ENCODE measurements at places on chromosomes 4 and X. TPM values are rescaled to one million over a fixed set of nuclear protein-coding genes. Genes with fewer than 3 reads are reported as not detected.

- no peak for DNase-seq
Measured at GRCh38 chr4:39541987-39542610, 14.9 kb upstream of the UGDH start.

DNA sequence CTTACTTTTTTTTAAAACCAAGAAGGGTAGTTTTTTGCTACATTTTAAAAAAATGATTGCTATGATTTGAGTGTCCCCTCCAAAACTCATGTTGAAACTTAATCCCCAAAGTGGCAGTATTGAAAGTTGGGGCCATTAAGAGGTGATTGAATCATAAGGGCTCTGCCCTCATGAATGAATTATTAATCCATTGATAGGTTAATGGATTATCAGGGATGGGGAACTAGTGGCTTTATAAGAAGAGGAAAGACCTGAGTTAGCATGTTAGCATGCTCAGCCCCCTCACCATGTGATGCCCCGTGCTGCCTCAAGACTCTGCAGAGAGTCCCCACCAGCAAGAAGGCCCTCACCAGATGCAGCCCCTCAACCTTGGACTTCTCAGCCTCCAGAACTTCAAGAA, 31.0 kb downstream of the SMIM43 start:
- DNase-seq, result no peak

YY2 gene
- total RNA-seq, result 1.4 TPM

DNA sequence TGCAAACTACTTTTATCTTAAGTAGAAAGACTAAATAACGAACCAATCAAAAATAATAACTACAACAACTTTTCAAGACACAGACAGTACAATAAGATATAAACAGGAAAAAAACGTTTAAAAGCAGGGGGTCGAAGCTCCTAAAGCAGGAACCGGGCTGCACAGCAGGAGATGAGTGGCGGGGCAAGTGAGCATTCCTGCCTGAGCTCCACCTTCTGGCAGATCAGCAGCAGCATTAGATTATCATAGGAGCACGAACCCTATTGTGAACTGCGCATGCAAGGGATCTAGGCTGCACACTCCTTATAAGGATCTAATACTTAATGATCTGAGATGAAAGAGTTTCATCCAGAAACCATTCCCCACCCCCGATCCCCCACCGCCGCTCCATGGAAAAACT, 146.2 kb downstream of the TEX11 start:
- DNase-seq, result no peak

DNA sequence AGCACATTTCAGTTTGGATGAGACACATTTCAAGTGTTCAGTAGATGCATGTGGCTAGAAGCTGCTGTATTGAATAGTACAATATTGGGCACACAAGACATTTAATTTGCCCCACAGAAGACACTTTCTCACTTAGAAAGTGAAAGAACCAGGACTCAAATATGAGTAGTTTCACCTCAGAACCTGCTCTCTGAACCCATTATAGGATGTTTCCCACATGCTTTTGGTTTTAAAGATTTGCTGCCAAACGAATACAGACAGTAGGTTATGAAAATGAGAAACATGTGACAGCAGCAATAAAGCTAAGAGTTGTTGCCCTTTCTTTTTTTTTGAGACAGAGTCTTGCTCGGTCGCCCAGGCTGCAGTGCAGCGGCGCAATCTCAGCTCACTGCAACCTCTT, 32.3 kb downstream of the C4orf54 start:
- DNase-seq, result no peak

DNA sequence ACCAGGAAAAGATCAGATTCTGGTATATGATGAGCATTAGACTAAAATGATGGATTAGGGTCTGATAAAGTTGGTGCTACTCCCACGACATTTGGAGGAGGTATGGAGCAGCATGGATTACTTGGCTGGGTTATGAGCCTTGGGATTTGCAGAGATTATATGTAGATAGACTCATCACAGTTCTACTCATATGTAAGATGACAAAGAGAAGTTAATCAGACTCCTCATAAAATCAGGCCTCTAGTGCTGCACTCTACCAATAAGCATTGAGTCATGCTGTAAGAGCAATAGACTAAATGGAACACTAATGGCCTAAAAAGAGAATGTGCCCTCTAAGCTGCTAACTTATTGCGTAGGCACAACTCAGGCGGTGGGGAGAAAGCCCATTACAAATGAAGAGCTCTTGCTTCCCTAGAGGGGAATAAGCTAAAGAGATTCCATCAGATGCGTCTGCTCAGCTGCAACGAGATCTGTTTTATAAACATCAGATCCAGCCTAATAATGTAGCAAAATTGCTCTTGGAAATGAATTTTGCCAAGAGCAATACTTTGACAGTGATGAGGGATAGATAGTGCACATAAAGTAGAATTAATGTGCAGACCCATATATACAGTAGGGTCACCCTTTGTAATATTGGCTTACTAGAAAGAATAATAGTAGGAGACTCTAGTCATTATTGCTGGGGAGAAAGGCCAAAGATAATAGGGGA, 17.5 kb downstream of the LIAS start:
- no peak for DNase-seq

TMPRSS11B gene
- not detected for total RNA-seq

- DNase-seq, result no peak
Measured at GRCh38 chr4:163537114-163537513, 42.6 kb downstream of the TMA16 start.

GRCh38 chr4:80072228-80072743, 743 bp downstream of the ANTXR2 start:
- DNase-seq, result peak; percentile 60

DNA sequence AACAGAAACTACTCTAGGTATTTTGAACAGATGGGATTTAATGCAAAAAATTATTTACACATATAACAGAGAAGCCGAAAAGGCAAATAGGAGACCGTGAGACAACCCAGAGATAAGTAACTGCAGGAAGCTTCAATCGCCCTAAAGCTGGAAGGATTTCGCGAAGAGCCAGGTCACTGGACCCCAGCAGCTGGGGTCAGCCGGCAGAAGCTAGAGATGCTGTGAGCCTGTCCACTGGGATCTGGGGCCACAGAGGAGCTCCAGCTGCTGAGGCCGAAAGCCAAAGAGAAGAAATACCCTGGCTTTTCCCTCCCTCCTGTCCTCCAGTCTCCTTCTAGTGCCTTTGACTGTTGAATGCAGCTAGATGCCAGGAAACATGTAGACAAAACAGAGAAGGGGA, 192.8 kb upstream of the BCOR start:
- no peak for DNase-seq

- DNase-seq, result no peak
Measured at GRCh38 chr4:142418697-142419096, 427.4 kb downstream of the INPP4B start.

FAM199X gene
- 14.0 TPM for total RNA-seq

DNA sequence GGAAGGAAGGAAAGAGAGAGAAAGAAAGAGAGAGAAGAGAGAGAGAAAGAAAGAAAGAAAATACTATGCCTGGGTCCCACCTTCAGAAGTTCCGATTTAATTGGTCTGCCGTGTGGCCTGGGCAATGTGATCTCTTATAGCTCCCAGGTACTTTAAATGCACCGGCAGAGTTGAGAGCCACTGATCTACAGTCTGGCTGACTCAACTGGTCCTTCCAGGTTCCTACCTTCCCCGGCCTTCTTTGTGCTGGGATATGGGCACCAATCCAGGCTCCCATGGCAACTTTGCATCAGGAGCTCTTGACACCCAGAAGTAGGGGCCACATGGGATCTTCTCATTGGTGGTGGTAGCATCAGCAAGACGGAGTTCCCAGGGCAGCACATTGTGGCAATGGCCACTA, 186.5 kb upstream of the ATP6AP2 start:
- no peak for DNase-seq

- DNase-seq, result no peak
Measured at GRCh38 chr4:130146773-130147172, 1050.8 kb downstream of the C4orf33 start.

DNA sequence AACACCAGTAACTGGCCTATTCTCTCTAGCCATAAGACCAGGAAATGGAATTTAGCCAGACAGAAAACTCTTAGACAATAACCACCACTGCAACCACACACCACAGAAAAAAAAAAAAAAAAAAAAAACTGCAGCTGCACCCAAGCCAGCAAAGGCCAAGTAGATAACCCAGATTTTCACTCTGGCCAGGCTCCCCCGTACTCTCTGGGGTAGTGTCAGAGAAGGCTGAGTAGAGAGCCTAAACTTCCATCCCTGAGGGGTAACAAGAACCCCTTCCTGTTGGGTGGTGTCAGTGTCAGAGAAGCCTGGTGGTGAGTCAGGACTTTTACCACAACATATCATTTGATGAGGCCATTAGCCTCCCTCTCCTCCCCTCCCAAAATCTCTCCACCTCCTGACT, 5.6 kb upstream of the DLG3 start:
- DNase-seq, result no peak

DNA sequence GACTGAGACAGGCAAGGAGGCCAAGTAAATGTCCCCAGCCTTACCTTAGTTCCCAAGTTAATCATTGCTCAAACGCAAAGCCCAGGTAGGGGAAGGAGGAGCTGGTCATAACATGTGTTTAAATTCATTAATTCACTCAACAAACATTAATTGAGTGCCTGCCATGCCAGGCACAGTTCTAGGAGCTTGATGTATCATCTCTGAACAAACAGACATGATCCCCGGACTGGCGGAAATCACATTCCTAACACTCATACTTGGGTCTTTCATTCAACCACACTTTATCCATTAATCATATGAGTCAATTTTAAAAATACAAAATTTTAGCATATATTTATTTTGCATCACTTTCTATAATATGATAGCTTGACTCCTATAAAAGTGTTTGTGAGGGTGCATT, 335.3 kb upstream of the NOCT start:
- no peak for DNase-seq

STARD8 gene
- total RNA-seq, result 0.85 TPM

- no peak for DNase-seq
Measured at GRCh38 chr4:3387154-3387942, 54.4 kb upstream of the HGFAC start.

GRCh38 chr4:52861879-52862616, at the start of gene RASL11B:
RASL11B (plus strand) TSS chr4:52862317; CDS start chr4:52862508, 191 bp downstream.
- DNase-seq, result peak; percentile 94

GRCh38 chr4:86043755-86044592, 315.9 kb downstream of the MAPK10 start:
- no peak for DNase-seq

PPM1K gene
- 82.7 TPM for total RNA-seq

NR3C2 gene
- total RNA-seq, result 19.5 TPM

GRCh38 chr4:173420324-173420752, 21.4 kb upstream of the SCRG1 start:
- no peak for DNase-seq

- peak; percentile 20 for DNase-seq
Measured at GRCh38 chr4:3252831-3253641, 4.1 kb downstream of the MSANTD1 start.

- DNase-seq, result no peak
Measured at GRCh38 chr4:3716631-3717235, 49.5 kb upstream of the ADRA2C start.

GPRASP2 gene
- total RNA-seq, result 0.89 TPM

DNA sequence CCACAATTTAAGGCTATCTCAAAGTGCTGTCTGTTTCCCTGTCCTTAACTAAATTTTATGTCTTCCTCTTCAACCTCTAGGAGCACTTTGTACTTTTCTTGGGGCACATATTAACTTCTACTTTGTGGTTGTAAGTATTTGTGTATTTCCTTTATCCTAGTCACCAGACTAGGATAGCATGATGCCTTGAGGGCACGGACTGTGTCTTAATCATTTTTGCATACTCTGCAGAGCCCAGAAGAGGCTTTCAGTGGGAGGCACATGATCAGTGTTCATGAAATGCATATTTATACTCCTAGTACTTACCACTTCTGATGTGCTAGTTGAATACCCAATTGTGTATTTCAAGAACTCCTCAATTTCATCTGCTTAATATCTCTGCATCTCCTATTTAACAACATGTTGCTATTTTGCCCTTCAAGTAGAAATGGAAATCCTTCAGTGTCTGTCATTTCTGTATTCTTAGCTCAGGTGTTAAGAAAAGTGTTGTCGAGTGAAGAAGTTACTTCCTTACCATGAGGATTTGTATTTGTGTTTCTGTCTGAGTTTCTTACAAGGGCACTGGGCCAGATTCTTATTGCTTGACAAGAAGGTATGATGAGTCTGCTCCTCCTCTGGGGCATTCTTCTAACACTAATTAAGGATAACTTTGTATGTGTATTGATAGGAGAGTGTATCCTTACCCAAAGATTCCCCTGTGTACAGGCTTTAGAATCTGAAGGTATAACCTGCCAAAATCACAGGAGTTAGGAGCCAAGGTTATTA, 28.3 kb upstream of the PGRMC2 start:
- DNase-seq, result no peak

- no peak for DNase-seq
Measured at GRCh38 chr4:61461956-61462355, 261.8 kb downstream of the ADGRL3 start.

GRCh38 chr4:48722509-48723446, 57.3 kb downstream of the FRYL start:
- no peak for DNase-seq

FATE1 gene
- not detected for total RNA-seq

GRCh38 chr4:24613502-24613901, 29.1 kb upstream of the DHX15 start:
- no peak for DNase-seq

- no peak for DNase-seq
Measured at GRCh38 chrX:150696331-150696730, 3.1 kb downstream of the MTMR1 start.

- no peak for DNase-seq
Measured at GRCh38 chr4:172207886-172208285, 394.7 kb downstream of the GALNTL6 start.

- DNase-seq, result no peak
Measured at GRCh38 chrX:97845451-97845850, 961.7 kb downstream of the RPA4 start.

DNA sequence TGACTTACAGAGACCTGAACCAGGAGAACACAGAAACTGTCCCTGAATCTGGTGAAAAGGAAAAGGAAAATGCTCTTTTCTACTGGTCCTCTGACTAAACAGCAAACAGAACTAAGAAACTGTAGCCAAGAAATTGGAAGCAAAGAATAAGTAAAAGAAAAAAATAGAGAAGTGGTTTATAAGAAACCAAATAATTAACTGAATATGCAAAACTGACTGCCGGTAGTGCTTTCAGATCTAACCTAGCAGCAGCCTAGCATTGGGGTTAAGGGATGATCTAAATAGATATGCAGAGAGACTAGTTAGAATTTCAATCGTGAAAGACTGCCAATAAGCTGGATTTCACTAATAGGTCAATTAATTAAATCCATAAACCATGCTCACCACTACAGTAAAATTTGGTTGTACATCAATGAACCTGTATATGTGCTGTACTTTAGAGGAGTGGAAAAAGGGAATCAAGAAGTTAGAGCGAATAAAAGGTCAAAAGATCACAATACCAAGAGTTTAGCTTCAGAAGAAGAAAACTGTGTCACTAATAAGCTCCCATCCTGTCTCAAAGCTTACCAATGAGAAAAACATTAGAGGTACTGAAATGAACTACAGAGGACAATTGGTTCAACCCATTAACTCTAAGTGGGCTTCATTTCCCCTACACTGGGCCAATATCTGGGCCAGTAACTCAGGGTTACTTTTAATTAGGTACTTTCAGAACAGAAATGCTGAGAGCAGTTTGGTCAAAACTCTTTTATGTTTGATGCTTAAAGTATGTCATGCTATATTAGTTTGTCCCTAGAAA, 53.6 kb downstream of the KLHL13 start:
- no peak for DNase-seq

SH3TC1 gene
- 15.7 TPM for total RNA-seq

Data from activated naive CD8-positive, alpha-beta T cell treated with anti-CD3 and anti-CD28 coated beads, Interleukin-2, amount 10 ng/mL, durations not matched to agents 7 days and 5 days (primary cell).